A673 (cell line): ENCODE measurements at places on chromosomes 2 and 18.

DNA sequence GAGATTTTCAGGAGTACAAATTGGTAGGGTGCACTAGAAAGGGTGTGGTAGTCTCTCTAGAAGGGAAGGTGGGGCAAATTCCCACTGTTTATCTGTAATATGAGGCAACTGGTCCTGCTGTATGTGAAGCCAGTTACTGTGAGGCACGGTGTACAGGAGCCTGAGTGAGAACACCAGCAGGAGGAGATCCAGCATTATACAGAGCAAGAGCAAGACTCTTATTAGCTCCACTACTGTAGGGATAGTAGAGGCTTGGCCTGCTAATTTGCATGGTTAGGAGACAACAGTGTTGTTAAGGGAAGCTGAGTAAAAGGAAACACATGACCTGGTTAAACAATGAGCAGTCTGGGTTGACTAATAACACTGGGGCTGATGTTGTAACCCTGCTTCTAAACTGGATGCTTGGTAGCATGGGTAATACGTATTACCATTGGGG lies 76.3 kb upstream of the WDSUB1 start:
- peak; percentile 3 for DNase-seq

- no peak for DNase-seq
Measured at GRCh38 chr2:16390561-16390960, 275.1 kb downstream of the CYRIA start.

- no peak for DNase-seq
Measured at GRCh38 chr2:49972699-49973098, 818.4 kb upstream of the FSHR start.

- DNase-seq: no peak
Measured at GRCh38 chr2:74691929-74692328, 37.9 kb downstream of the SEMA4F start.

DNA sequence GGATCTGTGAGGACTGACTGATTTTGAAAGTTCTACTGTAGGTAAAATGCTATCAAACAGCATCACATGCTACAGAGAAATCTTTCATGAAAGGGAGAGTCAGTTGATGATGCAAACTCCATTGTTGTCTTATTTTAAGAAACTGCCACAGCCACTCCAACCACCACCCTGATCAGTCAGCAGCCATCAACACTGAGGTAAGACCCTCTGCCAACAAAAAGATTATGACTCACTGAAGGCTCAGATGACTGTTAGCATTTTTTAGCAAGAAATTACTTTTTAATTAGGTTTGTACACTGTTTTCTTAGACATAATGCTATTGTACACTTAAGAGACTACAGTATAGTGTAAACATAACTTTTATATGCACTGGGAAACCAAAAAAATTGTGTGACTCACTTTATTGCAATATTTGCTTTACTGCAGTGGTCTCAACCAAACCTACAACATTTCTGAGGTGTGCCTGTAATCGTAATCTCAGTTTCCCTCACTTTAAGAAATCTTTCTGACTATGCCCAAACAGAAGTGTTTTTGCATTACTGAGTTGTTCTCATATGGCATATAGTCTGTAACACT lies 42.8 kb downstream of the METTL8 start:
- no peak for DNase-seq

GRCh38 chr2:15935675-15936074 lies 4.7 kb upstream of the MYCN start:
- no peak for DNase-seq

GRCh38 chr2:192313773-192314172 lies 119.0 kb upstream of the TMEFF2 start:
- DNase-seq: no peak

DNA sequence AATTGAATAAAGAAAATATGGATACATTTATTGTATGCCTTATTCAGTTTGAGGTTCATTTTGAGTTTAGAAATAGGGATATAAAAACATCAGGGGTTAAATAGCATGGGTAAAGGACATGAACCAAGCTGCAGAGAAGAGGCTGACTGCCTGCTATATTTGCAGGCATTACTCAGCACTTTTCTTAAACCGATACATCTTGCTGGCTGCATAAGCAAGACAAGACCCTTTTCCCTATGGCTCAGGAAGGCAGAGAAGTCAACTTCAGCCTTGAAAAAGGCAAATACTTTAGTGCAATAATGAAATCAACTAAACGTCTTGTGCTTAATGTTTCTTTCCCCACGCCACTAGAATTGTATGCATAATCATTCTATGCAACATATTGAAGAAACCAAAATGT lies 36.4 kb downstream of the SCN1A start:
- DNase-seq: peak; percentile 14

GRCh38 chr2:159840616-159841015 lies 42.6 kb upstream of the CD302 start:
- DNase-seq: no peak

GRCh38 chr2:231800493-231801091 lies 14.3 kb downstream of the COPS7B start:
- peak; percentile 55 for DNase-seq

DNA sequence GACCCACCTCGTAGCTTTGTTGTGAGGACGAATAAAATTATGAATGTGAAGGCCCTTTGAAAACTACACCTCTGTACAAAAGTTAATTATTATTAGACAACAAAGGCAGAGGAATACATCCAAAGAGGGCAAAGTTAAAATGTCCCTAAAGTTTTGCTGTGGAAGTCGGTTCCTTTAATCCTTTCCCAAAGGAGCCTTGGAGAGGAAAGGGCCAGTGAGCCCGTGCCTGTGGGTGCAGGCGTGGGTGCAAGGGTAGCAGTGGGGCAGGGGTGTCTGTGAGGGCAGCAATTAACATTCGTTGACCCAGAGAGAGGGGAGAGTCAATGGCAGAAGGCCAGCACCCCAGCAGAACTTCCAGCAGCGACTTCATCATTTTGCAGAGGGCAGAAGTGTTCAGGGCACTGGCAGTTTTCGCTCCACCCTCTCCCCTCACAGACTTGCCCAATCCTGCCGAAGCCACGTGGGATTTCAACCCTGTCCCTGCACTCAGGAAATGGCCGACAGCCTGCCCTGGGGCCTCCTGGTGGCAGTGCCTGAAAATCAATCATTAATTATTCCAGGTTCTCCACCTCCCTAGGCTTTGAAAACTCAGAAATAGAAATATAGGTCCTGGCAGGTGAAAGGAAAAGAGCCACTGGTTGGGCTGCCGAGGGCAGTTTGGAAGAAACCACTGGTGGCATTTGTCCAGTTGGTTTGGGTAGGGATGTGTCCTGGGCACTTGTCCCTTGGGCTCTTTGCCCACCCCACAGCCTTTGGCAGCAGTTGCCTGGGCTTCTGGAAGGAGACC lies 4.2 kb upstream of the PAX8 start:
- DNase-seq: peak; percentile 31

- no peak for DNase-seq
Measured at GRCh38 chr2:137187216-137187615, 421.9 kb downstream of the THSD7B start.

DNA sequence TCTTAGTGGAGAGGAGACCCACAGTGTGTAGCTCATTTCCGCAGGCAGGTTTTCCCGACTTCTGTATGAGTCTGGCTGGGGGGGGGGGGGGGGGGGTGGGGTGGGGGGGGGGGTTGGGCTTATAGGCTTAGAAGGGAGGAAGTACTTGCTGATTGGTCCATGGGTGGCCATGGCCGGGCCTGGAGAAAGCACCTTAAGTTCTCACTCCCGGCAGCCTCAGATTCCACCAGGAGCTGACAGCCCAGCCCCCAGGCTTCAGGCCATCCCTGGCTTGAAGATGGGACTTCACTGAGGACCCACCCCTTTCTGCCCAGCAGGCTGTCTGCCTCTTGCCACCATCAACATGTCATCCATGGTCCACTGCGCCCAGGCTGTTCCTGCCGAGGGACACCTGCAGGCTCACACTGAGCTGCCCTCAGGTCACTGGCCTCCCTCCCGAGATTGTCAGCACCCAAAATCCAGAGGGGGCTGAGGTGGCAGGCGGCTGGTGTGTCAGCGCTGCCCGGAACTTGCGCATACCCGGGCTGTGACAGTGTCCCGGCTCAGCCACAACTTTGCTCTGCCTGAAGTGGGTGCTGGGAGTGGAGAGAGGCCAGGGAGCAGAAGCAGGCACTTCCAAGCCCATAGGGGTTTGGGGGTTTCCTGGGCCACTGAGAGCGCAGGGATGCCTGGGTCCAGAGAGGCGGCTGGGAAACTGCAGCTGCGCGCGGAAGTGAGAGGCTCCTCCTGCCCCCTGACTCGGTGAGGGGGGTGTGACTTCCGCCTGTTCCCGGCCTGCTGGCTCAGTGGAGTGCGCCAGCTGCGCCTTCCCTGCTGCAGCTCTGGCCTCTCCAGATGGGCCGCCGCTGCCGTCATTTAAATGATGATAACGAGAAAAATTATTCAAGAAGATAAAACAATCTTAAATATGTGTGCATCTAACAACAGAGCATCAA lies 256.1 kb downstream of the RPRM start:
- no peak for DNase-seq

GRCh38 chr2:69449906-69450305 lies 12.7 kb upstream of the NFU1 start:
- no peak for DNase-seq

- DNase-seq: no peak
Measured at GRCh38 chr18:70321616-70322015, 32.8 kb downstream of the SOCS6 start.

DNA sequence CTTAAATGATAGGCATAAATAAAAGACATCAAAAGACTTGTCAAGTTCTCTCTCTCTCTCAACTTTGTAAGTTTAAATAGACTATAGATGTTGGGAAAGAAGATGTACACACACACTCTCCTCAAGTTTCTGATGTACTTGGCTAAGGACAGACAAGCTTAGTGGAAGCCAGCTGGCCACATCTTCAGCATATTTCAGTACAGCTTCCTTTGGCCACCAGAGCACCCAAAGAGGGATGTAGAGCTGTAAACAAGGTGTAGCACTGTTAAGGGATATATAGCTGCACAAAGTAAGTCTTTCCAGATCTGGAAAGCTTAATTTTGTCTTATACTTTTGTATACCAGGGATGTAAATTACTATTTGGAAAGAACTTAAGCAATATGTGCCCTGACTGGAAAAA lies 64.3 kb upstream of the MSTN start:
- DNase-seq: no peak

- DNase-seq: no peak
Measured at GRCh38 chr18:7568426-7568825, 1.3 kb downstream of the PTPRM start.

- DNase-seq: peak; percentile 87
Measured at GRCh38 chr2:141341444-141341843, 789.4 kb downstream of the LRP1B start.

DNA sequence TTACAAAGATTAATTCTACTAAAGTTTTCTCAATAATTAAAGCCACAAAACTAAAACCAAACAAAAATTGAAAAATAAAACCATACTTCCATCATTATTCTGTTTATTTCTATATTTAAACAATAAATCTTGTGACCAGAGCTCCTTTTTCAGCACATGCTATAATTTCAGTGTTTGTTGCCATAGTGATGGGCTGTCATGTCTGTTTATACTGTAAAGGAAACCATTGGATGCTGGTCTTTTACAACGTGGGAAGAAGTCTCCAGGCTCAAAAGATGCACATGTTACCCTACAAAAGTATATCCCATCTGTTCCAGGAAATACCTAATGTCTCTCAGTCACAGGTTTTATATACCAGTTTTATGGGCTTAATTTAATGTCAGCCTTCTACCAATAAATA lies 100.1 kb upstream of the MC2R start:
- DNase-seq: no peak

DNA sequence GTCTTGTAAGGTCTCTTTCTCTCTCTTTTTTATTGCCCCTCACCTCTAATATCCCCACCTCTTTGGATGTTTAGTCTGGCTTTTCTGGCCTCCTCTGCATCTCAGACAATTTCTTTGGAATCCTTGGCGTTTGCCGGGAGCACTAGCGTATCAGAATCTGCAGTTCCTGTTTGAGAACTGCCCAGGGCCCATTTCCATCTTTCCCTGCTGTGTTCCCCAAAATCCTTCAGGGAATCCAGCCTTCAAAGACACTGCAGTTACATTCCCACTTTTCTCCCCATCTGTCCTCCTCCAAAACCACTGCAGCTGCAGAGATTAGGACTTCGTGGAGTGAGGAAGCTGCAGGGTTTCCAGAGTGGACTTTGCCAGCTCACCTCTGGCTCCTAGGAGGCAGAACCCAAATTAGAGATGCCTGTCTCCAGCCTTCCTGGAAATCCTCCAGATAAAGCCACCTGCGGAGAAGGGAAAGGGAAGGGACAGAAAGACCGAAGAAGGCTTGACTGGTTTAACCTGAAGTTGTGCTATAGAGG lies 2.7 kb downstream of the VSNL1 start:
- DNase-seq: no peak

GRCh38 chr18:8960740-8961657 lies 141.5 kb upstream of the NDUFV2 start:
- no peak for DNase-seq

GRCh38 chr2:21358976-21359375 lies 235.2 kb downstream of the TDRD15 start:
- no peak for DNase-seq
